B cell (primary cell): ENCODE measurements at places on chromosomes 3 and 15. TPM values are rescaled to one million over a fixed set of nuclear protein-coding genes. Genes with fewer than 3 reads are reported as not detected.

DNA sequence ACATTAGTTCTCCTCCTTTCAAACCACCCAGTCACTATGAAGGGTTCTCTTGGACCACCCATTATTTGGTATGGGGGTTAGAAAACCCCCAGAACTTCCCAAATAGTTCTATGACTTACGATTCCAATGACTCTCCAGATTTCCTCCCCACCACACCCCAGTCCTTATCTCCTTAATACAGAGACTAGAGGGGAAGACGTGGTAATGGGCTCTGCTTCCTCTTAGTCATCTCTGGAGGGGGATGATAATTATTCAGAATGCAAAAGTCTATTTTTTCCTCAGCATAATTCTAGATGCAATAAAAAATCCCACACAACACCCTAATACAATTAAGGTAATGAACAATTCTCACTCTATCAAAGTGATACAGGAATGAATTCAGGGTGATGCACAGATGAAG lies 48.9 kb upstream of the CFAP161 start:
- H3K27ac ChIP-seq: no peak overlapping the region
- H3K4me3 ChIP-seq: no peak overlapping the region
- DNase-seq: no peak
- no peaks in the 10 kb centered on the region for H3K27me3 ChIP-seq
- no peaks in the 10 kb centered on the region for H3K4me1 ChIP-seq

DNA sequence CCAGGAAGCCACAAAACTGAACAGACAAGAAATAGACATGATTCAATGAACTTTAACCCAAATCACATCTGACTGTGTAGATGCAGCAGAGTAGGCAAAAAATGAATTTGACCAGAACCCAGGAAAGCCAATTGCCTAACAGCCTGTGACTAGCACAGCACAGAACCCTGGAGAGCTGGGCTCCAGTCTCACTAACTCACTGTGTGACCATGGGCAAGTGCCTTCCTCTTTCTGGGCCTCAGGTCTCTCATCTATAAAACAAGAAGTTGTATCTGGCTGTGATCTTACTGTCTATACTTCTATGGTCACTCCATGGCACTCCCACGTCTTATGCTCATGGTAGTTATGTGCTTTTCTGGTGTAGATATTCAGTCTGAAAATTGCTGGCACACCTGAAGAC lies 48.1 kb upstream of the USP3 start:
- H3K4me3 ChIP-seq: no peak overlapping the region
- no peaks in the 10 kb centered on the region for H3K27me3 ChIP-seq
- no peak for DNase-seq

- H3K4me1 ChIP-seq: no peaks in the 10 kb centered on the region
- H3K4me3 ChIP-seq: no peak overlapping the region
- no peak for DNase-seq
- H3K36me3 ChIP-seq: no peaks in the 10 kb centered on the region
Observed at GRCh38 chr3:22039161-22039560, 288.2 kb upstream of the ZNF385D start.

LMLN gene
- 5.5 and 6.7 TPM in 2 replicates for total RNA-seq

GNB5 gene
- total RNA-seq: 142 and 156 TPM in 2 replicates

HES1 gene
- 2.4 and 3.6 TPM in 2 replicates for total RNA-seq
